Esophagus squamous epithelium (tissue), 5 donors: ENCODE measurements at places on chromosomes 5 and 9.

- DNase-seq: no peak
These were observed 133.4 kb downstream of the ACTL7B start for GRCh38 chr9:108722396-108722795.

DNA sequence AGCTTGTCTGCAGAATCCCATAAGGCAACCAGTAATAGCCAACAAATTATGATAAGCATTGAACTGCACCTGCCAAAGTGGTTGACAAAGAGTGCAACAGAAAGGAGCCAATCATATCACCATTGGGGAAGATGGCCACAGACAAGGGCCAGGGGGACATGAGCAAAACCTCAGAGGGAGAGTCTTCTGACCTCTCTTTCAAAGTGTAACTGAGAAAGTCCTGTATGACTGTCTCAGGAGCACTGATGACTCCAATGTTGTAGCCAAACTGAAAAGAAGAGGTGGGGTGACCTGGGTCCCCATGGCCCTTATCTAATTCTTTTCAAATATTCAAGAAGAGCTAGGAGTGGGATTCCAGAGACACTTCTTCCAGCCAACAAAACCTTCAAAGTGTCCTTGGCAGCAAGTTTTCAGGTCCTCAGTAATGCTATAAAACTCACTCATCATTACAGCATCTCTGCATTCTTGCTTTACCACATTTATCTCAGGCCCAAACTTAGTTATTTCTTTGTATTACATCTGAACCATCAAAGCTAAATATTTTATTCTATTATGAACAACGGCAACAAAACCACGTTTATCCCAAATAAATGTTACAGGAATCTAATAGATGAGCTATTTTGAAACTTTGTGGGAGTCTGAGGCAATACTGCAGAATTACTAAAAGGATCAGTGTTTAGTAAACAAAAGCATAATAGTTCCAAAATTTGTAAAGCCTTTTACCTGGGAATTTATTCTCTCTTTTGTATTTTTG, 24.4 kb downstream of the FBLL1 start:
- no peak for DNase-seq

DNA sequence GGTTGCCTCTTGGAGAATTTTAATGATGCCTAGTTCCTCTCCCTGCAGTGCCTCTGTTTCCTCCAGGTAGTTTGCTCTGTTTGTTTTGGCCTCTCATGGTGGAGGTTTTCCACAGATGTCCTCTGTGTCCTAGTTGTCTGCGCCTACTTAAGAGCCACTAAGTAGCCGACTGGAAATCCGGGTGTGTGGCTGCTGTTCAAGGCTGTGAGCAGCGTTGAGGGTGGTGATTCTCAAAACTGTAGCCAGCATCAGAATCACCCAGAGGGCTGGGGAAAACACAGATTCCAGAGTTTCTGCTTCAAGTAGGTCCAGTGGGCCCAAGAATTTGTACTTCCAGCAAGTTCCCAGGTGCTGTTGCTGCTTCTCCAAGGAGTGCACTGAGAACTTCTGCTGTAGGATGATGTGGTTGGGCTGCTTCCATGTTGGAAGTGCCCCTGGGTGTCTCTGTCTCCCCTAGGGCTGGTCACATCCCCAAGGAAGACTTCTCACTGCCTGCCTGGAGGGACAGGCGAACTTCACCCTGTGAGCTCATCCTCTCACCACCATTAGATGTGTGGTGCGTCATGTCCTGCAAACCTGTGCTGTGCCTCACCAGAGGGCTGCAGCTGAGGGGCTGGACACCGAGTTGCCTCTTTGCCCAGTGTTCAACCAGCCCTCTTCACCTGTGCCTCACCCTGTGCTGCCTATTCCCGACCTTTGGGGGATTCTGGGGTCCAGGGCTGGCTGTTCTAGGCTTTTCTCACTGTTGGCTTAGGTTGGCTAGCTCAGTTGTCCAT, 34.8 kb downstream of the SECISBP2 start:
- no peak for DNase-seq

- DNase-seq: no peak
These were observed 157.8 kb upstream of the RASEF start for GRCh38 chr9:83220730-83221129.

DNA sequence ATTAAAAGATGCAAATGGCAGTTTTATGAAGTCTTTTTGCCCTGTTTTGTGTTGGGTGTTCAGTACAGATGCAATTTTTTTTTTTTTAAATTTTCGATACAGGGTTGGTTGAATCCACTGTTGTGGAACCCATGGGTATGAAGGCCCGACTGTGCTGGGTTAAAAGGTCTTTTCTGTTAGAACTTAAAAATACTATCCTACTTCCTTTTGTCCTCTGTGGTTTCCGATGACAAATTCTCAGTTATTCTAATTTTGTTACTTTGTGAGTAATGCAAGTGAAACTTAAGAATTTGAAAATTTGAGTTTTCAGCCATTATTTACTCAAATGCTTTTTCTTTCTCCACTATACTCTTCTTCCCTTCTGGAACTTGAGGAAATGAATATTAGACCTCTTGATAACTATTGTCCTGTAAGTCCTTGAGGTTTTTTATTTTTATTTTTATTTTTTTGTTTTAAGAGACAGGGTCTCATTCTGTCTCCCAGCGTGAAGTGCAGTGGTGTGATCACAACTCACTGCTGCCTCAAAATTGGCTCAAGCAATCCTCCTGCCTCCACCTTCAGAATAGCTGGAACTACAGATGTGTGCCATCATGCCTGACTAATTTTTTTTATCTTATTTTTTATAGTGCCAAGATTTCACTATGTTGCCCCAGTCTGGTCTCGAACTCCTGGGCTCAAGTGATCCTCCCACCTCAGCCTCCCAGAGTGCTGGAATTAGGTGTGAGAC, 67.5 kb downstream of the ZCCHC7 start:
- DNase-seq: no peak

GRCh38 chr9:123390337-123391135, 34.5 kb downstream of the CRB2 start:
- no peak for DNase-seq
